ENCODE measurements at places on chromosomes 12 and 14. TPM values are rescaled to one million over a fixed set of nuclear protein-coding genes. Genes with fewer than 3 reads are reported as not detected.

DNA sequence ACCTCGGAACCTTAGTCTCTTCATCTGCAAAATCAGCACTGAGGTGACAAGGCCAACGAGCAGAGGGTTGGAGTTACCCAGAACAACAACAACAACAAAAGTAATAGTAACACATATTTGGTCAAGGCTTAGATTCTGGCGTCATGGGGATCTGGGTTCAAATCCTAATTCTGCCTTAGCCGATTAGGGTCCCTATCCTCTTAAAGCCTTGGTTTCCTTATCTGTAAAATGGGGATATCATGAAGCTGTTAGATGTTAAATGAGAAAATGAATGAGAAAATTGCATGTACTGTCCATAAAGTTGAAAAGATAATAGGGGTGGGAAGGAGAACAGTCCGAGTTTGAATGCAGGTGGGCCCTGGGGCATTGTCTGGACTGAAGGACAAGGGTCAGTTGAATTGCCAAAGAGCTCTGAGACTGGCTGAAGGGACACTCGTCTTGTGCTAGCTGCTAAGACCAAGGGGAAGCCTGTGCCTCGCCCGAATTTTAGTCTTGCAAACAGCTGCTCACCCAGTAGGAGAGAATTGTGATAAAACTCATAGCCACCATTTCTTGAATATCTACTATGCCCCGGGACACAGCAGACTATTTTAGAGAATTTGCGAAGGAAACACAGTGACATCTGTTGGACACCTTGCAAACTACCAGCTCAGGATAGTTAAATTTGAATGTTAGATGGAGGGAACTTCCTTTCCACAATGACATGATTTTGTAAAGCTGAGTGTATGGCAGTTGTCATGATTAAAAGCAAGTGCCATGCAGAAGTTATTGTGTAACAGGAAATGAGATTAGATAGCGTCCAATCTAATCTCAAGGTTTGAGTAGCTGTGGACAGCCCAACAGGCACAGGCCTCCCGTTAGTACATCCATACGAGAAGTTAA, 6.8 kb upstream of the HNF1A start:
- DNase-seq: peak; percentile 69

- no peak for DNase-seq
These were observed 96.5 kb downstream of the LGMN start for GRCh38 chr14:92651758-92652406.

DNA sequence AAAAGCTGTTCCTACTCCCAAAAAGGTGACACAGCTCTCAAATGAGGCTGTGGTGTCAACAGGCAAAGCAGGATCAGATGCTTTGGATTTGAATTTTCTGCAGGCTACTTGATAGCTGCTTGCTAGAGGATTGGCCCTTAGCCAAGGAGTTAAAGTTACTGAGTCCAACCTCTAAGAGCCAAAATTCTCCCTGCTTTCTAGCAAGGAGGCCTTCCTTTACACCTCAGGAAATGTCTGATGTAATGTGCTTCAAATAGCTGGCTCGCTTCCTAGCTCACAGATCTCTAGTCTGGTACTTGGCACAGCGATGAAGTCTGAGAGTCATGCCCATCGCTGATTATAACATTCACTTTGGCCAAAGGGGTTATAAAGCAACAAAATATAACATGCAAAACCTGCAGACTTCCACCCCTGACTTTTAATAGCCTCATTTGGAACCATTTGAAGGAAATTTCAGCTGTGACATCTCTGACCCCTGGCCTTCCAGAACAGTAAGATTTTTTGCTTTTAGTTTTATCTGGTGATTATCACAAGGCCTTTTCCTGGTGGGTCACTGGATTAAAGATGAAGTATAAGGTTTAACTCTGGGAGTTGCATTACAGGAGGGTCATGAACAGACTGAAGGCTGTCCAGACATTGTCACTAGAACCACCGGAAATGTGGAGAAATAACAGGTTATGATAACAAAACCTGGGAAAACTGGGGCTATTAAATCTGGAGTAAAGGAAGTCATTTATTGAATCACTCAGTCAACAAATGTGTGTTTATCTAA, 189.7 kb downstream of the EPS8 start:
- DNase-seq: peak; percentile 96

DNA sequence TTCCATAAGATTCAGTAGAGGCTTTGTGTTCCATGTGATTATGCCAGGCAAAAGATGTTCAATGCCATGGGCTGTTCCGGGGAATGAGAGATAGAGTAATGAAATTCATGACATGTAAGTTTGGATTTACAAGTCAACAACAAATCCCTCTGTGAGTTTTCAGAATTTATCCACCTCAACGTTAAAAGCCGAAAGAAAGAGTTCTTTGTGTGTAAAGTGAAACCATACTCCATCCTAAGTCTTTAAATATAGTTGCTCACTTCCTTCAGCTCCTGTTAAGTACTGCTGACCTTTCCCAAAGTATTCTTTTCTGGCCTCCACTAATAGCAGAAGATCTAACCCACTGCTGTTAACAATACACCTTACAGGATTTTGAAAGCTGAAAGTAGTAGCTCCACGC, 190.0 kb downstream of the TMX1 start:
- DNase-seq: no peak

- no peak for DNase-seq
These were observed 59.8 kb downstream of the MIPOL1 start for GRCh38 chr14:37257501-37258070.

GRCh38 chr12:62919838-62920237, 15.1 kb downstream of the PPM1H start:
- peak; percentile 75 for DNase-seq

The DAO gene
- total RNA-seq: not detected

The YBX3 gene
- total RNA-seq: 577 TPM

DNA sequence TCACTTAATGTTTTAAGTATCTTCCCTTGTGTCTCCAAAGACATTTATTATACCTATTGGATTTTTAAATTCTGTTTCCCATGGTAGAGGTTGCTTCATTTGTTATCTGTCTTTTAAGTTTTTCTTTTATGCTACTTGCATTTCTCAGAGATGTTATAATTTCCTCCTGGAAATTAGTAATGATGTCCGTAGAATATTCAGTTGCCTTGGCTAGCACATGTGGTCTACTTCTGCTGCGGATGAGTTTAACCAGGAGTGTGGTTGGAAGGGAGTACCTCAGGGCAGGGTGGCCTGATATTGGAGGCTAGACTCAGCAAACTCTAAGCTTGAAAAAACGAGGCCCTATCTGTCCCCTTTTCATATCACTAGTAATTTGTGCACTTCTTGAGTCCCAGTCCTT, 8.8 kb upstream of the EVL start:
- DNase-seq: no peak

The DBX2 gene
- not detected for total RNA-seq

The PTGDR gene
- not detected for total RNA-seq

DNA sequence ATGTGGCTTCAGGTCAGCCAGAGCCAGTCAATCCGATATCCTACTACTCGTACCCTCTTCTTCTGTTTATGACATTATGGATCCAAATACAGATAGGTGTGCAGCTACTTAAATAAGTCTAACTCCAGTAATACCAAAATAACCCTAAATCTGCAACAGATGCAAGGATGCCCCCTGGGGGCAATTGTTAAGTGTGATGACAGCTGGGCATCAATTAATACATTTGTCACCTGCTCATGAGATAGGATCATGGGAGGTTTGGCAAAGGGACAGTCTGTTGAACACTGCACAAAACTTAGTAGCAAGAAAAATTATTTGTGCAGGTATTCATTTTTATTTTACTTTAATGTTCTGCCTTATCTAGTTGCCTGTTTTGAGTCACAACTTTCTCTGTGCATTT, 83.2 kb downstream of the SLC38A6 start:
- no peak for DNase-seq

GRCh38 chr12:124750149-124750656, 113.5 kb downstream of the SCARB1 start:
- DNase-seq: no peak

GRCh38 chr14:93619176-93619793, 169.0 kb downstream of the PRIMA1 start:
- peak; percentile 56 for DNase-seq

DNA sequence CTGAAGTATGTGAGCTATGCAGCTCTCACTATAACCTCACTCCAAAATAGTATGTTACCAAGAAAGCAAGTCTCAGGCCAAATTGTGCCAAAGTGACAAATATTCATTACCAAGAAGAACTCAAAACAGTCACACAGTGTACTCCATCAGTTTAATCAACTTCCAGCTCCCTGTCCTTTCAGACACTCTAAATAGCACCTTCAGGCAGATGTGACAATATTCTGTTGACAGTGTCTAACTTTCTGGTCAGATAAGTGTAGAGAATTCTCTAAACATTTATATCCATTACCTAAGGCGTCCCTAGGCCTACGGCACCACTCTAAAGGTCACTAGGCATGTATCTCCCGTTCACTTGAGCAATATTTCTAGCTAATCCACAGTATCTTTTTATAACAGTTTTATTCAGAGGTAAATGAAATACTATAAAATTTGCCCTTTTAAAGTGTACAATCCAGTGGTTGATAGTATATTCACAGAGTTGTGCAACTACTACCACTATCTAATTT, 21.7 kb downstream of the CPNE8 start:
- no peak for DNase-seq

The PPP1R36 gene
- total RNA-seq: 0.47 TPM

The NANOG gene
- total RNA-seq: not detected

The STON2 gene
- total RNA-seq: 23.5 TPM

- DNase-seq: no peak
These were observed 59.5 kb downstream of the SEL1L start for GRCh38 chr14:81474148-81474492.

DNA sequence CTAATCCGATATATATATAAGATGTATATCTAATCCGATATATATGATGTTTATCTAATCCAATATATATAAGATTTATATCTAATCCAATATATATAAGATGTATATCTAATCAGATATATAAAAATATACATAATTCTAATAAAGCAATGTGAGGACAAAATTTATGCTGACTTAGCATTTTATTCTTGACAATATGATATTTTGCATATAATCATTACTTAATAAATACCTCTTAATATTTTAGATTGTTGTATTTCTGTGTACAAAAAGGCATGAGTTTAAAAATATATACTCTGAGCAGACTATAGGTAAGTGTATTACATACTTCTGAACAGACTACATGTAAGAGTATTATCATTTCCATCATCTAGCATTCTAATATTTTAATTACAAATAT, 18.9 kb downstream of the GLIPR1L2 start:
- no peak for DNase-seq

- DNase-seq: no peak
These were observed 8.7 kb downstream of the KRT71 start for GRCh38 chr12:52543985-52544883.

GRCh38 chr12:120241561-120242274, 23.8 kb downstream of the PXN start:
- peak; percentile 87 for DNase-seq

GRCh38 chr14:105901226-105901625, 374.8 kb downstream of the TMEM121 start:
- no peak for DNase-seq

GRCh38 chr12:254912-255311, 7.7 kb downstream of the SLC6A13 start:
- DNase-seq: no peak

GRCh38 chr14:30994681-30995620, 30.5 kb upstream of the AP4S1 start:
- peak; percentile 16 for DNase-seq

The P2RX7 gene
- 1.3 TPM for total RNA-seq

The CLEC9A gene
- not detected for total RNA-seq

GRCh38 chr14:105863296-105864108, 337.1 kb downstream of the TMEM121 start:
- DNase-seq: no peak

- DNase-seq: peak; percentile 54
These were observed 17.4 kb downstream of the SDSL start for GRCh38 chr12:113439606-113440030.

DNA sequence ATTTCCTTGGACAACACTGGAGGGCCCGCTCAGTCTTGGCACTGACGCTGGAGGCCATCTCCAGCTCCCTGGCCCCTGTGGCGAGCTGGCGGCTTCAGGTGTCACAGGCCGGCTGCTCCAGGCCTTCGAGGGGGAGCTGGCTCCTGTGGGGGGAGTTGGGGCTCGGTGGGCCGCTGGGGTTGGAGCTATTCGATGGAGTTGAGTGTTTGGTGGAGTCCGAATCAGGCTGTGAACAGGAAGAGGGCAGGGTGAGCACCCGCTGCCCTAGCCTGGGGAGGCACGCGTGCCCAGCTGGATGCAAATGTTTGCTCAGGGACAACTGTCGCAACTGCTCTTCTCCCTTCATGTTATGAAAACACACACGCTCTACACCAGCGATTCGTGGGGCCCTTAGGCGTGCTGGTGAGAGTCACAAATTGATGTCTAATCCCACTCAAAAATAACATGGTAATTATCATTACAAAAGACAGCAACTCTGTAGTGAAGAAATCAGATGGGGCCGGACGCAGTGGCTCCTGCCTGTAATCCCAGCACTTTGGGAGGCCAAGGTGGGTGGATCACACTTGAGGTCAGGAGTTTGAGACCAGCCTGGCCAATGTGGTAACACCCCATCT, 11.3 kb downstream of the AMN start:
- no peak for DNase-seq

- no peak for DNase-seq
These were observed 30.9 kb downstream of the CCDC60 start for GRCh38 chr12:119365451-119365850.

GRCh38 chr14:99055816-99056215, 216.2 kb downstream of the BCL11B start:
- no peak for DNase-seq

The SERPINA10 gene
- total RNA-seq: not detected

The INHBC gene
- not detected for total RNA-seq

All from MCF 10A (cell line).